Aorta (tissue), 5 donors: ENCODE measurements at places on chromosomes 13 and 19.

GRCh38 chr13:22061806-22062391, 391.0 kb downstream of the FGF9 start:
- DNase-seq, result no peak

DNA sequence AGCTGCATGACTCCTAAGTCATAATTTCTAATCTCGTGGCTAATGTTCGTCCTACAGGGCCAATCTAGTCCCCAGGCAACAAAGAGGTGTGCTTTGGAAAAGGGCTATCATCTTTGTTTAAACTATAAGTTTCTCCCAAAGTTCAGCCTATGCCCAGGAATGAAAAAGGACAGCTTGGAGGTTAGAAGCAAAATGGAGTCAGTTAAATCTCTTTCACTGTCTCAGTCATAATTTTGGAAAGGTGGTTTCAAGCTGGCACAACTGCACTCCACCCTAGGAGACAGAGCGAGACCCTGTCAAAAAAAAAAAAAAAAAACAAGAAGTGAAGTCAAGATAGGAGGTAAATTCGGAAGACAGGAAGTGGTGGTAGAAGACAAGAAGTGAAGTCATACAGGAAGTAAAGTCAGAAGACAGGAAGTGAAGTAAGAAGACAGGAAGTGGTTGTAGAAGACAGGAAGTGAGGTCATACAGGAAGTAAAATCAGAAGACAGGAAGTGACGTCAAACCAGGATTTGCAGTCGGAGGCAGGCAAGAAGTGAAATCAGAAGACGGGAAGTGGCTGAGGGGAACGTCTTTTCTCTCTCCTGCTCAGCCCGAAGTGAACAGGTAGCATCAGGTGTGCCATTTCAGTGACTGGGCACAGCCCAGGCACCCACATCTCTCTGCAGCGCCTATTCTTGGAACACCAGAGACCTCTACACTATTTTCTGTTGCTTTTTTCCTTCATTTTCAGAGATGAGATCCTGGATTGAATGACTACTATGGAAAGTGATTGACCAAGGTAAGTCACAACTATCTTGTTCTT, 32.2 kb downstream of the GP6 start:
- no peak for DNase-seq

DNA sequence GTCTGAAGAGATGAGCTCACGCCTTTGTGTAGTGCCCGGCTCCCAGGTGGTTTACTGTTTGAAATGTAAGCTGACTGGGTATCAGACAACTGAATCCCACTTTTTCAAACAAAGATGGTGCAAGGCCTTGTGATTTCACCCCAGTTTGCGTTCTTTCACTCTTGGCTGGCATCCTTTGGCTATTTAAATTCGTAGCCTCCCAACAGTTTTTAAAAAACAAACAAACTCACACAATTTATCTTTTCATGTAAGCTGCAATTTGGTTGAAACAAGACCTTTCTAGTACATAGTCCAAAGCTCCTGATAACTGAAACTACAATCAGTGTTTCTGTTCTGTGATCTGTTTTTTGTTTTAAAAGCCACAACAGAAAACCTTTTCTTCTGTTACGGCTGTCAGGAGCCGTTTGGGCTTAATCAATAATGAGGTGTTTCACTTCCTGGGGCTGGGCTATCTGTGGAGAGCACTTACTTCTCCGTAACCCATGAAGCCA, 65.1 kb upstream of the NPAS1 start:
- peak; percentile 12 for DNase-seq

- no peak for DNase-seq
Observed at GRCh38 chr13:49958321-49958720, 22.2 kb upstream of the SPRYD7 start.

GRCh38 chr13:110798081-110798994, 84.8 kb downstream of the ING1 start:
- no peak for DNase-seq

GRCh38 chr19:41706741-41707501, 1.5 kb upstream of the CEACAM5 start:
- peak; percentile 64 for DNase-seq

DNA sequence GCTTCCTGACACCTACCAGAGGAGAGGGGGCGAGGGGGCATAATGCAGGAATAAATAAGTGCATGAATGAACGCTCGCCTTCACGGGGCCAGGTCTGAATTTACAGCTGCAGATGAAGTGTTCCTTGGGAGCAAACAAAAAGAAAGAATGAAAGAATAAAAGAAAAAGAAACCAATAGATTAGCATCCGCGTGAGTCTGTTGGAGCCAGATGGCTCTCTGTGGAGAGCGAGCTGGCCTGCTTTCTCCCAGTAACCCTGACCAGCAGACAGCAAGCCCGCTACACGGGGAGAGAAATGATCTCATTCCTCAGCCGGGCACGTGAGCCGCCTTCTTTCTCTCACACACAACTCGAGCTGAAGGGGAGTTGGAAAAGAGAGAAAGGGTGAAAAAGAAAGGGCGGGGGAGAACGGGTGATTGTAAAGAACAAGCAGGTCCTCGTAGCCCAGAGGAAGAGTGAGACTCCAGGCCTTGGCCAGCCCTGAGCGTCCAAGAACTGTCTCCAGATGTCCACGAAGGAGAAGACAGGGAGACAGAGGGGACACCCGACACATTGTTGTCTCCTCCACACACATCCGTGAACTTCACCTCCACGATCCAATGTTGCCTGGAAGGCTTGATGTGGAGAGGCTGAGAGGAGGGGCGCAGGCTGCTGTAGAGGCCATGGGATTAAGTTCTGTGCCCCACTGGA, 81.4 kb downstream of the RNASEH2B start:
- DNase-seq, result peak; percentile 84

- no peak for DNase-seq
Observed at GRCh38 chr13:42762917-42763316, 18.5 kb upstream of the FAM216B start.

DNA sequence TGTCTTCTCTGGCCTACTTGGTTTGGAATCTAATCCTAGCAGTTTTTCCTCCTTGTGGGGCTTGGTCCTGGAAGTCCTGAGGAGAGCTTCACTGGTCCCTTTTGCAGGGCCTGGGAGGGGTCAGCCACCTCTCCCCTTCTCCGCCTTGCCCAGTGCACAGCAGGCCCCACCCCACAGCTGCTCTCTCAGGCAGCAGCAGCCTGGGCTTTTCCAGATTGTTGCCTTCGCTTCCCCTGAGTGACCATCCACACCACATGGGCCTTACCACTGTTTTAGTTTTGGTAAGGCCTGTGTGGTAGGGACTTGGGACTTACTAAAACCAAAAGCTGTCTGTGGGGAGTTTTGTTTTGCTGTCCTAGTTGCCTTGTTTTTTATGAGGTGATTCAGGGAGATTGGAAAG, 11.5 kb downstream of the MPHOSPH8 start:
- DNase-seq, result no peak
